ENCODE measurements at places on chromosomes 2 and 18.

- no peak for DNase-seq
Measured at GRCh38 chr2:51681854-51682253, 649.9 kb upstream of the NRXN1 start.

- no peak for DNase-seq
Measured at GRCh38 chr2:201448061-201448460, 3.2 kb downstream of the TRAK2 start.

- DNase-seq = no peak
Measured at GRCh38 chr2:144505245-144505831, 14.6 kb downstream of the ZEB2 start.

GRCh38 chr2:206127656-206128055 is 31.6 kb downstream of the NDUFS1 start:
- DNase-seq = no peak

DNA sequence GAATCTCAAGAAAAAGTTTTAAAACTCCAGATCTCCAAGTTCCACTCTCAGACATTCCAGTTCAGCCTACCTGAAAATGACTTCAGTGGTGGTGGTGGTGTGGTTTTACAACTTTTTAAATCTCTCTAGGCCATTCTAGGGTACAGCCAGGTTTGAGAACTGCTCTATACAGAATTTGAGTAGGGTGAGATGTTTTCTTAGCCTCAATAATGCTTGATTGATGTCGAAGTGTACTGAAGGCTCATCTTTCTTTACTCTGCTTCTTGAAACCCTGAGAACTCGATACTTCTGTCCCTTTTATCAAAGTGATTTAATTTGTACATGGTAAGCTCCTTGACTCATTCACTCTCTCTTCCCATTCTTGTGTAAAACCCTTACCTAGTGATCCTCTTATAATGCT is 143.8 kb downstream of the FAM124B start:
- no peak for DNase-seq

- no peak for DNase-seq
Measured at GRCh38 chr2:158618891-158619490, 162.2 kb downstream of the PKP4 start.

DNA sequence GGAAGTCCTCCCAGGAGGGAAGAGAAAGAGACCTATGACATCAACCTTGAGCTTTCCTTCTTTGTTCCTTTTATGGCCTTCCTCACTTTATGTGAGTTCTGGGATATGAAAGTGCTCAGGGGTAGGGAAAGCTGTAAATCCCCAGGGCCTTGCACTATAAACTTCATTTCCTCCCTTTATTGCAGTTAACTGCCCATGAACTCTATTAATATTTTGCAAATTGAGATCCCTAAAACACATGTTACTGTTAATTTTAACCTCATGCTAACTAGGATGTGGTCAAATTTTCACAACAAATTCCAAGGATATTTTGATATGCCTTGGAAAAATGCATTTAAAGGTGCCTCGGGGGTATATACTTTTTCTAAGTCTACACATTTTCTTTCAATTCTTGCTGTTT is 359.9 kb downstream of the OSR1 start:
- DNase-seq = no peak

DNA sequence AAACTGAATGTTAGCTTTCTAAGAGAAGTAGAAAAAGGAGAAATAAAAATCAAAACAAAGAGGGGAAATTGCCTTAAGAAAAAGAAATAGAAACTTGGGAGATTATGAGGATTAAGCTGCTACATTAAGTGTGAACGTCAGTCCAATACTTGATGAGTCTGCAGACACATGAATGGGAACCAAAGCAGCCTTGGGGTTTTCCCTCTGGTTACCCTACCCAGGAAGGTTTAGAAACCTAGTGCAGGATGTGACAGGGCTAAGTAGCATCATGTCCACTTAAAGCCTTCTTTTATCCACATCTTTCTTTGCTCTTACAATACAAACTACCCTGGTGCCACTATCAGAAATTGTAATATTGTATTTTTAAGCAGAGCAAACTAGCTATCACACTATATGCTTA is 22.3 kb downstream of the SLC35F5 start:
- DNase-seq = no peak

DNA sequence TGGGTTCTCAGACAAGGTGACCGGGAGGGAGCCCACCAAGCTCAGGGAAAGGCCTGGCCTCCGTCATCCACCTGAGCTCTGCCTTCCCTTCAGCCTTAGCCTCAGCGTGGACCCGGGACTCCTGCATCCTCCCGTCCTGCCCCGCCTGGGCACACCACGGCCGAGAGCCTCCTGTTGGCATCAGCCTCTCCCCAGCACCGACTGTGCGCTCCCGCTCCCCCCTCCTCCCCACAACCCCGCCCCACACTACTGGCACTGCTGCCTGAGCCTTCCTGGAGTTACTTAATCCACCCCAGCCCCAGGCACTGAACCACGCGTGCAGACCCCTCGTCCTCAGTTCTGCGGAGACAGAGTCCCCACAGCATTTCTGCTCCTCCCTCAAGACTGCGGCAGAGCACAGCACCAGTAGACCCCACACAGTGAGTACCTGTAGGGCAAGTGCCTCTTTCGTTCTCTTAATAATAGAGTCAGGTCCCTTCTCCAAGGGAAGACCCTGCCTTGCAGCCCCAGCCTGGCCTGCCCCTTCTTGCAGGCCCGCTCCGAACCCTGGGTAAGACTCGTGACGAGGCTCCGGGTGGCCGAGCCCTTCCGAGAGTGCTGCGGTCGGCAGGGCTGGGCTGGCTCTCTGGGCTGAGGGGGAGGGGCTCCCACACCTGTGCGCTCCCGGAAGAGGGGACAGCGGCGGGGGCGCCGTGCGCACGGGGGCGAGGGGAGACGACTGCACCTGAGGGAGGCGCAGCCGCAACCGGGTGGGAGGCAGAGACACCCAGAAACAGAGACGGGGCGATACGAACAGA is at the start of gene AMER3:
AMER3 (plus strand) TSS at position 285 of the 797 bp plus-strand sequence. CDS start 6,533 bp downstream, outside the sequence.
- no peak for DNase-seq

DNA sequence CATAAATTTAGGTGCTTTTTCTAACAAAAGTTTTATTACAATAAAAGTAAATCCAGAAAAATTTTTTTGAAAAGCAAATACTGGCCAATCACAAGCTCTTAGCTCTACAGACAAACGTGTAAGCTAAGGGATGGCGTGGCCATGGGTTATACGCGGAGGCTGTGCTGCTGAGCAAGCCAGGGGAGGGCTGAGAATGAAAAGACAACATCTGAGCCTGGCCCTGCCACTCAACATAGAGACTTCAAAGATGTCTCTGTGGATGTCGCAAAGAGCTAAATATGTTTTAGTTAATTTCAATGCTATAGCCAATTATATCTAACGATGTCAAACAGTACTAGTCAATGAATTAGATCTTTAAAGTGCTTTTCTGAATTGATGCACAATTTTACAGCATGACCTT is 33.3 kb upstream of the NT5DC4 start:
- DNase-seq = no peak

All from stimulated activated CD8-positive, alpha-beta memory T cell treated with anti-CD3 and anti-CD28 coated beads, Interleukin-15, amount 100 ng/mL, for 24 hours (primary cell).